ENCODE measurements at places on chromosomes 11 and 22.

DNA sequence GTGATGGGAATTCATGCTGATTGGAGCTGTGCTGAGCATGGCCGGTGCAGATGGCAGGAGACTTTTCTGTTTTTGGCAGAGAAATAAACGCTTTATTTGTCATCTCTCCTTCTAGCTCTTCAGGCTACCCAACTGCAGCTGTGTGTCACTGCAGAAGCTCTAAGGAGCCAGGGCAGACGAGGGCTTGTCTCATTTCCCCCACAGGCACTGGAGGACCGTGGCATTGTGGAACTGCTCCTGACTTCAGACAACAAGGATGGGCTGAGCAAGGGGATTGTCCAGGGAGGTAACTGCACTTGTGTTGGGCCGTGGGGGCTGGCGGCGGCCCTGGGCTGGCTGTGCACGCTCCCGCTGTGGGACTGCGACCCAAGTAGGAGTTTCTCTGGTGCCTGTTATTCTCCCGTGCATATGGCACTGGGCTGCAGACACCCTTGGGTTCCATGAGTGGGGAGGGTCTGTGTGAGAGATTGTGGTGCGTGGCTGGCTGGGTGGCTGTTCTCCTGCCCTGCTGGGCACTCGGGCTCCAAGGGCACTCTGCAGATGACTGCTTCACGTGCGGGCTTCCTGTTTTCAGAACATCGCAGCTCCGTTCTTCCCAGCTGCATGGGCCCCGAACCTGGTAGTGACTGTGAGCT, 27.2 kb downstream of the GLB1L2 start:
- no peak for DNase-seq

DNA sequence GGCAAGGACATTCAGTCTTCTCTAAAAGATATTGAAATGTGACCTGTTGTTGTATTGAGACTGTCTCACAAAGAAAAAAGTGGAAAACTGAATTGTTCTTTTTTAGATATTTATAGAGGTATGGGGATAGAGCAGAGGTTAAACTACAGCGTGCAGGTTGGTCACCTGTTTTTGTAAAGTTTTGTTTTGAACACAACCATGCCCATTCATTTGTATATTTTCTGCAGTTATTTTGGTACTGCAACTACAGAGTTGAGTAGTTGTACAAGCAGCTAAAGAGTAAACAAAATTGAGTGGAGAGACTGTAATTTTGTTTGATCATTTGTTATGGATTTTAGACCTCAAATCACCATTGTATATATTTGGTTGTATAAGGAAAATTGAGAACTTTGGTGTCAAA, 11.3 kb downstream of the EED start:
- no peak for DNase-seq

DNA sequence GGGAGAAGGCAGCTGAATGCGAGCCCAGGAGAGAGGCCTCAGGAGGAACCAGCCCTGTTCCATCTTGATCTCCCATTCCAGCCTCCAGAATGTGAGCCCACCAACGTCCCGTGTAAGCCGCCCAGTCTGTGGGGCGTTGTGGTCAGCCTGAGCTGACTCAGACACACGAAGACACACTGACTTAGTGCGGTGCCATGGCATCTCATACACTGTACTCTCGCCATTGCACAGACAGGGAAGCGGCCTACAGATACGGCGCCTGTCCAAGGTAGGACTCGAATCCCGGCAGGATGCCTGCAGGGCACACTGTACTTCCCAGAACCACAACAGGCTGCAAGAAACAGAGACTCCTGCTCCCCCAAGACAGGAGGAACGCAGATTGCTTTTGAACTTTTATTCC, 179.6 kb downstream of the CTTN start:
- DNase-seq, result no peak

- DNase-seq, result no peak
Measured at GRCh38 chr11:33952805-33953204, 60.9 kb upstream of the LMO2 start.

DNA sequence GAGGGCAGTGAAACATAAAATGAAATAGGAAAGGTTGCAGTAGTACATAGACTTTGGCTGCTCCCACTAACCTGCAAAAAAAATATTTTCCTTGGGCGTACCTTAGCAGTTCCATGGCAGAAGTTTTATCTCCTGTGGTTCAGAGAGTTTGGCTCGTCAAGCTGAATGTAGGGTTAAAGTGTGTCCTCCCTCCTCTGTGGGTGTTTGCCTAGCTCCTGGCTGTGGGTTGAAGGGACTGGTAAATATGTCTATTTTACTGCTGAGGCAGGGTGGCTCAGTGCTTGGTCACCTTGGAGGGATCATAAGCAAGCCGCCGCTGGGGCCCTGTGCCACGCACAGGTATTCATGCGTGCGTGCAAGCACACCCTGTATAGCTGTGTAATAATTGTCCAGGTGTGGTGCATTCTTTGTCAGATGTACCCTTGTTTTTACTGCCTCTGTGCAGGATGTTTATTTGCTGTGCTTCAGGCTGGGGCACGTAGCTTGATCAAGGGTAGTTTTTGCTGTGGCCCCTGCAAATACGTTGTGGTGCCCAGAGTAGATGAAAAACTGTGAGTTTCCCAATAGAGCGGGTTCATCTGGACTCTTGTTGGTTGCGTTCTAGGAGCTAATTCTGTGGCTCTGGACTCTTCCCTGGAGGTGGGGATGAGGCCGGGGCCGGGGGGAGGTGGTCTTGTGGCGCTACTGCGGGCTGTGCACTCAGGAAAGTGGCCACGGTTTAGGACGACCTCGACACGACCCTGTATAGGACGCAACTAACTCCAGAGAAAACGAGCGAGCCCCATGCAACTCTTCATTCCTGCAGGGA, 732 bp upstream of the SORL1 start:
- peak; percentile 32 for DNase-seq

GRCh38 chr22:23234409-23235161, 54.3 kb downstream of the BCR start:
- DNase-seq, result no peak

GRCh38 chr11:65558930-65559509, 861 bp upstream of the LTBP3 start:
- peak; percentile 88 for DNase-seq

DNA sequence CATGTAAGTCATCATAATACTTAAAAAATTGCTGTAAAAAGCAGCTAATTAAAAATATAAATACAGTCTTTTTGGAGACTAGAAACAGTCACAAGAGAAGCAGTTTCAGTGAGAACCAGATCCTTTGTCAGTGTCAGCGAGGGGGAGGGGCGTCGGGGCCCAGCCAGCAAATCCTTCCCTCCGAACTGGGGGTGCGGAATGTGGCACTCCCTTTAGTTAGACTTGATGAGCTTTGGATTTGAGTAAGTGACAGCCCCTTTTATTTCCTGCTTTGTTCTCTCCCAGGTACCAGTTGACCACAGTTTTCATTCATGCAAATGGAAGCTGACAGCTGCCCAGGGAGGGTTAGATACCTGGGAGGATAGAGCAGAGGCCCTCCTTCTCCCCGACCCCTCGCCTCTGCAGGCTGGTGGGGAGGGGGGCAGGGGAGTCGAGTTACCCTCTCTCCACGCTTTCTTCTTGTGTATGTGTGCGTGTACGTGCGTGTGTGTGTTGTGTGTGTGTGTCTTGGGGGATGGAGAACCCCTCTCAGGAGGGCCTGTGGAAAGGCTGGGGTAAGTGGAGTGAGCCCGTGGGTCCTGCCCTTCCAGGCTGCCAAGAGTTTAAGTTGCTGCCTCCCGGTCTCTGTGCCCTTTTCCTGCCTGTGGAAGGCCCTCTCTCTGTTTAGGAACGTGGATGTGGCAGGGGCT, 38.3 kb downstream of the PTPRJ start:
- DNase-seq, result no peak

DNA sequence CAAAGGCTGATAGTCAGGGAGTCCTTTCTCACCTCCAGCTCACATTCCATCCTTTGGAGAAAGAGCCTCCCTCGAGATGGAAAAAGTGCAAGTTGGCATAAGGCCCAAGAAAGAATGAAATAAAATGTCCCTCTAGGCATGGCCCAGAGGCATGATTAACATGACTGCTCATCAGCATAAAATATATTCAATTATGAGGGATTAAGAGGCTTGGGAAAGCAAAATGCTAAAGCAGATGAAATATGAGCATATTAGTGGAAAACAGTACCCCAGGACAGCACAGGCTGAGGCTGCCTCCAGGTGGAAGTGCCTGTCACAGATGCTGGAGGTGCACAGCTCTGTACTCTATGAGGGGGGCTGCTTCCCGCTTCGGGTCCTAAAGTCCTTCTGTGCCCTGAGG, 347.8 kb upstream of the PLET1 start:
- DNase-seq, result no peak

DNA sequence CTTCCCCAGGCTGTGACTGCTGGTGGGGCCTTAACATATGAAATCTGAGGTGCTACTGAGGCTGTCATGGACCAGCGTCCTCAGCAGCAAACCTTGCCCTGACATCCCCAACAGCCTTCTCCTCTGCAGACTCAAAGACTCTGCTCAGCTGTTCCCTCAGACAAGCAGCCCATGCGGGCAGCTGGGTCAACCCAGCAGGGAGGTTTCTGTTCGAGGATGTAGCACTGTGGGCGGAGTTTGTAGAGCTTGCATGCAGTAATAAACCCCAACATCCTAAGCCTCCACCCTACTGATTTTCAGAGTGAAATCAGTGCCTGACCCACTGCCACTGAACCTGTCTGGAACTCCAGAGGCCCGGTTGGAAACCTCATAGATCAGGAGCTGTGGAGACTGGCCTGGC, 88.8 kb upstream of the XKR3 start:
- no peak for DNase-seq

- DNase-seq, result no peak
Measured at GRCh38 chr11:36273110-36273509, 16.1 kb downstream of the COMMD9 start.

DNA sequence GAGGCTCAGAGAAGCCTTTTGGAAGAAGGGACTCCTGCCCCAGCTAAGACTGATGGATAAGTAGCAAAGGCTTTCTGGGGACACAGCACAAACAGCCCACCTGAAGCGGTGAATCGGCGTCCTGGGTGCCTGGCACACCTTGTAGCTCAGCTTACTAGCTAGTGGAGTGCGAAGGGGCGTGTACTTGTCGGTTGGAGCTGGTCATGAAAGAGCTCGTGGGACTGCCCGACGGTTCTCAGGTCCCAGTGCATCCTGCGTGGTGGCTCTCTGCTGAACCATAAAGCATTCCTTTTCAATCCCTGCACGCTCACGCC, 690 bp upstream of the UVRAG start:
- no peak for DNase-seq

DNA sequence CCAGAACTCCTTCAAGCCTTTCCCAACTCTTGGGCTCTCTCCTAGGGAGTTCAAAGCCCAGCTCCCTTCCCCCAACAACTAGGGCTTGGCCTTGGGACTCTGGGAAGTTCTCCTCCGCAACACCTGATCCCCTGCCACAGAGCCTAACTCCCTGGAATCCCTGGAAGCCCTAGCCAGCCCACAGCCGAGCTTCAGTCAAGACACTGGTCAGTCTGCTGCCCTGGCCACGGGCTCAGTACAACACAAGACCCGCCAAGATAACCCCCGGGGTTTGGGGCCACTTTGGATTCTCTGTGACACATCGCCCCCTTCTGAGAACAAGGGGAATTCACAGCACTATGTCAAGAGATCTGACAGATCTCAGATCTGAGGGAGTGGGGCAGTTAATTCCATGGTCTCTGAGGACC, 58.3 kb downstream of the SLC22A12 start:
- no peak for DNase-seq

GRCh38 chr22:30185129-30185528, 61.4 kb downstream of the LIF start:
- DNase-seq, result no peak

- DNase-seq, result no peak
Measured at GRCh38 chr11:84056653-84057376, 770.6 kb upstream of the CCDC90B start.

DNA sequence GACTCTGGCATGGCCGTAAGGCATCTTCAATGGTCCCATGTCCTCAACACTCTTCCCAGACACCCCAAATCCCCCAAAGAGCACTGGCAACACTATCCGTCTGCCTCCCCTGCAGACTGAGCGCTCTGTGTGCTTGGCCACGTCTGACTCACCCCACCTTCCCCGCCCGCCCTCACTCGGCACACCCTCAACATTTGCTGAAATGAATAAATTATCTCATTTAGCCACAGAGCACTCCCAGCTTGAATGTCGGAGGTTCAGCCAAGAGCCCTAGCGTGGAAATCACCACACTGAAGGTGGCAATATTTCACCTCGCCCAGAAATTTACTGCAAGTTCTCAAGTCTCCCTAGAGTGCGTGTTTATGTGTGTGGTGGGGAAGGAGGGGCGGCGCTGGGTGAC, 46.6 kb upstream of the TCF20 start:
- DNase-seq, result peak; percentile 51

DNA sequence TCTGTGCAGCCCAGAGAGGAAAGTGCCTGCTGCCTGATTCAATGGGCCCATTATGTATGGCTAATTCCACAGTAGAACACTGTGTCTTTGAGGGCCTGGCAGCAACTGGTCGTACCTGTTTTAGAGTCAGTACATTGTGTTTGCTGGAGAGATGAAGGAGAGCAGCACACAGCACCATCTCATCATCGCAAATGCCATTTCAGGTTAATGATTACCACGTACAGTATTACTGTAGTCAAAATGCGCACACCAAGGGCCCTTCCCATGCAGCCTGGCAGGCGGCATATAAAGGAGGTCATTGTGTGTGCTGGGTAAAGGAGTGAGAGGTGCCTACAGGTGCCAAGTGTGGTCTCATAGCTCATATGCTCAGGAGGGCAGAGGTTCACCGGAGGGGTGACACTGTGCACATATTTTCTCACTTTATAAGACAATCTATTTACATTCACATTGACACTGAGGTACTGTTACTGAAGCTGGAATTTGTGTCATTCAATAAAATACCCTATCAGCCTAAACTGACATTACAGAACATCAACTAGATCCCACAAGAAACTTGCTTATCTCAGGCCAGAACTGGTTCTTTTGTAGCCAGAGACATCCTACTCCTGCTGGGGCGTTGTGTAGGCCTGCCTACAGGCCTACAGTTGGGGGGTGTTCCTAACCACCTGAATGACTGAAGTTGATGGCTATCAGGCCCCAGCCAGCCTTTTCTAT, 90.4 kb downstream of the APIP start:
- no peak for DNase-seq

GRCh38 chr22:27959335-27960090, 40.5 kb upstream of the PITPNB start:
- no peak for DNase-seq

GRCh38 chr11:84558085-84558905, 1068.8 kb downstream of the DLG2 start:
- no peak for DNase-seq

DNA sequence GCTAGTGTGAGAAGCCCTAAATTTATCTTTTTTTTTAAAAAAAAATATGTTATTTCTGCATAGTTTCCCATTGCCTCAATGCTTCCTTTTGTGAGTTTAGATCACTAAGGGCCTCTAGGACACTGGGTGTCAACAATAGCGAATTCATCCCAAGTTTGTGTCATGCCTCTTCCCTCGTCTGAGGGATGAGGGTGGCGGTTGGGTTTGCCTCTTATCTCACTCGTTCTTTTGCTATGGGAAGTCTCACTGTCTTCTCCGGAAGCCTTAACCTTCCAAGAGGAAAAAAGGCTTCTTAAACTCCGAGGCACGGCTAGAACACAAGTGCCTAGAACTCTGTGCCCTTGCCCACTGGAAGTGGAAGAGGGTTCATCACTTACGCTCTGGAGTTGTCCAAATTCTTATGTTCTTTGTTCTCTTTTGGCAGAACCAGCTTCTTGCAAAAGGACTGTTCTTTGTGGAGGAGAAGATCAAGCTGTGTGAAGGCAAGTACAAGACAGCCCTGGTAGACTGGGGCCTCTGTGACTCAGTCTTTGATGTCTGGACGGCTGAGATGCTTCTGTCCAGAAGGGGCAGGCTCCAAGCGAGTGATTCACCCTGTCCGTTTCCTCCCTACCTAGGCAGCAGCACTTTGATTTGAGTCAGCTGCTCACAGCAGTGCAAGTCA, 78.5 kb downstream of the TRAF6 start:
- DNase-seq, result peak; percentile 59
